ENCODE measurements at places on chromosomes 3 and 15.

GRCh38 chr3:160130950-160131349 lies 94.3 kb upstream of the C3orf80 start:
- DNase-seq: no peak

DNA sequence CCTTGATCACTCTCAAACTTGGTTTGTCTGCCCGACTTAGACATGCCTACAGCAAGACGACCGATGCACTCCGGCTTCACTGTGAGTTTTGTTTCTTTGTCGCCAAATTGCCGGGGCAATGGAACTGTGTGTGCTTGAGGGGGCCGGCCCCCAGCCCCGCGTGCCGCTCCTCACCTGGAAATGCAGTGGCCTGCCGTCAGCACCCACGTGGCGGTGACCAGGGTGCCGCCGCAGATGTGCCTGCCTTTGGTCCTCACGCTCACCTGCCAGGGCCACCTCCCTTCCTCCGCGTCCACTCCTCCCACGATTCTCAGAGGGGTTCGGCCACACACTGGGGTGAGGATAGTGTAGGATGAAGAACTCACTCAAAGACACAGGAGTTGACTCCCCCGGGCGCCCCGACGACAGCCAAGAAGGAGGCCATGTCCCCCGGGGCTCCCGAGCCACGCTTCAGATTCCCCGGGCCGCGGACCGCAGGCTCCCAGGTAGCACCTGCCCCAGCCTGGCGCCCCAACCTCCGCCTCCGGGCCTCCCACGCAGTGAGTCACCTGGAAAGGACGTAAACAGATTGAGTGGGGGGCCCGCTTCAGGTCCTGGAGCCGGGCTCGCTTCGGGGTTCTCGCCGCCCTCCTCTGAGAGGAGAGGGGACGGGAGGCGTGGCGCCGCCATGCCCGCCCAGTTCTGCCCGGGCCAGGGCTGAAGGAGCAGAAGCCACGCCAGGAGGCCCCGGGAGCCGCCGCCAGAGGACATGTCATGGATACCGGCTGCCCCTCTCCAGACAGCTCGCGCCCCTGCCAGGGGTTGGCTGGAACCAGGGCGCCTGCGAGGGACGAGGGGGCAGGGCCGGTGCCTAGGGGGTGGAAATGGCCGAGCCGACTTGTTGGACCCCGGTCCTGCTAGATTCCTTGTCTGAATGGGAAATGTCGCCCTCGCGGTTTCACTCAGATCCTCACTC lies 29.6 kb downstream of the MYL3 start:
- DNase-seq: no peak

DNA sequence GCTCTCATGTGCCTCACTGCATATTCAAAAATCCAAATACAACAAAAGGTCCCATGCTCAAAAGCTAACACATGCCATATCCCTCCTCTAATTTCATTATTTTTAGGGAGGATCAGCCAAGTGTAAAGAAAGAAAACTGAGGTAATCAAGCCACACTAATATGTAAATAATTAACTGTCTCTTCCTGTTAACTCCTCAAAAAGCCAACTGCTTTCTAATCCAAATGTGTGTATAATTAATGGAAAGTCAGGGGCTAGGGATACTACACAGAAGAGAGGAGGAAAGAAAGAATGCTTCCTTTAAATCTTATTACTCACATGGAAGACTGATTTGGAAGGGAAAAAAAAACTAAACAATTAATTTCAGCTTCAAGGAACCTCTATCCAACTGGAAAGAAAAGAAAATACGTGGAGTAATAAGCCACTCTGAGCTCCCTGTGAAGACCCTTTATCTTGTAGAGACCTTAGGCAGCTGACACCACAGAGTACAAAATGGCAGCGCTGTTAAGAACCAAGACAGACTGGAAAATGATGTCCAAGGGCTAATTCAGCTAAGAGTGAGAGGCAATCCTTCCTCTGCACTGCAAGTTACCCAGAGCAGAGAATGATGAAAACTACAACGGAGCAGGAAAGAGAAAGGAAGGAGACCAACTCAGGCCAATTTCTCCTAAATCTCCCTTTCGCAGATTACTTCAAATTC lies 56.8 kb downstream of the ZNF148 start:
- DNase-seq: no peak

- peak; percentile 94 for DNase-seq
Observed at GRCh38 chr15:42490671-42491538, at the start of gene ZNF106. ZNF106 (minus strand) TSS chr15:42491141; CDS start chr15:42472289, 18,852 bp downstream.

GRCh38 chr3:124893526-124893925 lies 6.4 kb upstream of the ITGB5 start:
- DNase-seq: no peak

DNA sequence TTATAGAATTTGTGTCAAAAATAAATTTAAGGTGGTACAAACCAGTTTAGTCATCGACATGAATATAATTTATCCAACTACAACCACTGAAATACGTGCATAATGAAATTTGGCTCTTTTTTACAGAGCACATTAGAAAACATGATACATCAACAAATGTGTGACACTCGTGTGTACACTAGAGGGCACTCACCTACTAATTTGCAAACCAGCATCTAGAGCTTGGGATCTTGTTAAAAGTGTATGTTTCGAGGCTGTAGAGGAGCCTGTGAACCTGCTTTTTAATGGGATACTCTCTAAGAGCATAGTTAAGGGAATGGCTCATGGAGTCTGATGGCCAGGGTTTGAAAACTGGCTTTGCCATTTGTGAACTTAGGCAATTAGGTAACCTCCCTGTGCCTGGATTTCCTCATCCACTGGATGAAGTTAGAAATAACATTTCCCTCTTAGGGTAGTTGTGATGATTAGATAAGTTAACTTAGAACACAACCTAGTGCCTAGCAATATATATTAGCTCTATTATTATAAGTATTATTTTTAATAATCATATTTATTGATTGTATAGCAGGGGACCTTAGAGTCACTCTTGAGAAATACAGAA lies 8.8 kb upstream of the CPOX start:
- peak; percentile 81 for DNase-seq

- DNase-seq: no peak
Observed at GRCh38 chr3:193488741-193489140, 66.0 kb downstream of the ATP13A4 start.

DNA sequence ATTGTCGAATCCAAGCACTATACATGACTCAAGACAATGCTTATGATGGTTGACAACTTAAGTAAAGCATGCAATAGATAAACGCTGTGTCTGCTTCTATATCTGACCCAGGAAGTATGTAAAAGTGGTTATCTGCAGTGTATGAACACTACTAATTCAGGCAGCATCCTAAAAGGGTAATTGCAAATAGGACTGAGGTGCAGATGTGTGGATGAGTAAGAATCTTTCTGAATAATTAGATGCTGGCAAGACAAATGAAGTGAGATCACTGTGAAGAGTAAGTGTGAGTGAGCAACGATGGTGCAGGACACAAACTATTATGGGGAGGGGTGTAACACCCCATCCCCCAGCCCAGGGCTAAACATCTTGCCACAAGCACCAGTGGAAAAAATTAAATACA lies 195.7 kb upstream of the CHRNA7 start:
- no peak for DNase-seq

DNA sequence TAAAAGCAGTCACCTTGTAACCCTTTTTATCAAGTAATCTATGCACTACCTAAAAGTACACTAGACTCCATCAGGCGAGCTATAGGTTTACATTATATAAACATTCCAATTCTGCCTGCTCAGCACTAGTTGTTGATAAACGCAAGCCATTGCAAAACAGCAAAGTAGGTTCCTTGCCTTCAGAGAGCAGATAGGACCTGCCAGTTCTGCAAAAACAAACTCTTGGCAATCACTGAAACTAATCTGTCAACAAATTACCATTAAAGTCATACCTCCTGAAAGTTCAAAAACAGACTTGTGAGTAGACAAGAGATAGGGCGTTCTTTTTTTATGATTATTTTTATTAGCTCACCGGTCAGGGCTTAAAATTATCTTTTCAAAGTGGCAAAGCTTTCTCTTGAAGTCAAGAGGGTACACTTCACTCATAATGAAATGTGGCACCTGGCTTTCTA lies 392.5 kb downstream of the FOXP1 start:
- no peak for DNase-seq

- no peak for DNase-seq
Observed at GRCh38 chr15:27937851-27938250, 161.3 kb downstream of the OCA2 start.

DNA sequence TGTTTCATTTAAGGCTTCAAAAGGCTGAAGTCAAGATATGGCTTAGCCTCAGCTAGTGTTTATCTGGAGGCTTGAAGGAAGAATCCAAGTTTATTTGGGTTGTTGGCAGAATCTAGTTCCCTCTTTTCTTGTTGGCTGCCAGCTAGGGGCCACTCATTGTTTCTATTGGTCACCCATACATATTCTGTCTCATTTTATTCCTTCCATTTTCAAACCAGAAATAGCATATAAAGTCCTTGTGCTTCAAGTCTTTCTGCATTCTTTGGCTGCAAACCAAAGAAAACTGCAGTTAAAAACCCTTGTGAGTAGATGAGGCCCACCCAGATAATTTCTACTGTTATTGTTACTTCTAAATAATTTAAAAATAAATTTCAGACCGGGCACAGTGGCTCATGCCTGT lies 301.7 kb downstream of the OXSM start:
- DNase-seq: no peak

GRCh38 chr3:188229177-188229576 lies 75.2 kb downstream of the LPP start:
- DNase-seq: no peak

DNA sequence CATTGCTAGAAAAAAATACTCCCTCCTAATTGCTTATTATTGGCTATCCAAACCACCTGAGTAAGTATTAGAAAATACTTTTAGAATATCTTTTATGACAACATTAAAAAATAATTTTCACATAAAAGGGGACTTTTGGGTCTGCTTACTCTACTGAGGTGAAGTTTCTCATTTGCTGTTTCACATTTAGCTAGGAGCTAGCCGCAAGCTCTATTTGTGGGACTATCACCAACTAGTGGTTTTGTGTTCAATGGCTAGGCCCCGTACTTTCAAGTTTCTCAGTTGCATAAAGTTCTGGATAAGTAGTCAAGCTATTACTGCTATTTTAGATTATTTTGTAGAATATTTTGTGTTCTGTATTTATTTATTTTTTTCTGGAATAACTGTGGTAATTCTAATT lies 244.2 kb upstream of the SLITRK3 start:
- DNase-seq: peak; percentile 73

DNA sequence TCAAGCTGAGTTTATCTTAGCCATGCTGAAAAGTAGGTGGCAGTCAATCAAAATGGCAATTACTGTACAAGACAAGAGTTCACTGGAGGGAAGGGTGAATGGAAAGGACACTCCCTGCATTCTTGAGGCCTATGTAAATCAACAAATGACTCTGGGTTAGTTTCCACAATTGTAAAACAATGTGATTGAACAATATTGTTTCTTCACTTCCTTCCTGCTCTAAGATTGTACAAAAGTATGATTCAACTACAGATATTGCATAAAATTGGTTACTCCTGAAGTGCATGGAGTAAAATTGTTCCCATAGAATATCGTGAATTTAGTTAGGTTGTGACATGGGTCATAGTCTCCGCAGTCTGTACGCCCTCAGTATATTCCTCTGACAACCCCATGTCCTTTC lies 277.6 kb downstream of the LPP start:
- DNase-seq: no peak

DNA sequence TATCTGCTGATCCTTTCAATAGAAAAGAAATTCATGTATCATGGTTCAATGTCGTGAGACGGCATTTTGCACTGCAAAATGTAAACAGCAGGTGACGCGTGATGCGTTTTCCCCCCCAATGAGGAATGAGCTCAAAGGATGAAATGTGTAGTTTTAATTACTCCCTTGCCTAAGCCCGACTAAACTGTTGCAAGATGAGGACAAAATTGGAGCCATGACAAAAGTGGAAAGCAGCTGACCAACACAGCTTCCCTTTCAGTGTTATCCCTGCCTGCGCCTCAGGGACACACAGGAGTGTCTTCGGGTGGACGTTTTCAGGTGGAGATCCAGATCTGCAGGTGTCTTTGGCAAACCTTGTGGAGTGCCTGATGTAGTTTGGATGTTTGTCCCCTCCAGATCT lies 92.0 kb downstream of the GABRG3 start:
- DNase-seq: no peak

DNA sequence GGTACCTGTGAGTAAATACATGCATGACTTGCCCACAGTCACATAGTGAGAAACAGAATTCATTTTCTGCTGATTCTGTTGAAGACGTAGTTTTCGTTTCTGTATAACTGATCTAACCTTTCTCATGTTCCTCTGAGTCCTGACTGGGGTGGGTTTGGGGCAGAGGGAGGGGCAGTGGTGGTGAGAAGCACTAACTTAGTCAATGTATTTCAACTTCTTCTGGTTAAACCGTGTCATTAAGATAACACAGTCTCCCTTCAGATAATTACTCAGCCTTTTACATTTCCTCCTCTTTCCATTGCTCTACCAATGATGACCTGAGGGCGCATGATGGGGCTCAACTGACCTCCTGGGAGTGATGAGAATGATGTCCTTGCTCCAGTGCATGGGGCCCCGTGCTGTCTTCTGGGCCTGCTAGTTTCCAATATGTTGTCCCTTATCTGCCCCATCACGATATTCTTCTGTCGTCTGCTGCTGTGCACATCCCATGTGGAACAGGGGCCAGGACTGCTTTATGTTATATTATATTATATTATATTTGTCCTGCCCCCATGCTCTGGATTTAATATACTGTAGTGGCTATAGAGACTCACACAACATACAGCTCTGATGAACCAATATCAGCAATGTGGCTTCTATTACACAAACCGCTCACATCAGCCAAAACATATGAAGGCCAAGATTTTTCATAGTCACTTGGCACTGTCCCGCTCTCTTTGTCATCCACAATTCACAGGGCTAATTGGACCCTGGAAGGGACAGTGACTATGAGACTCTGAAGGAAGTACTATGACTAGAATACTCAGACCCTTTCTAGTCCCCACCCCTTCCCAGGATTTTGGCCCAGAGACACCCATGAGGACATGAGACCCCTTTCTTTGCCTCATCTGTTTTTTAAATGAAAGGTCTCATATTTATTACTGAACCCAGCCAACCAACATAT lies 407.1 kb upstream of the MCTP2 start:
- DNase-seq: no peak

DNA sequence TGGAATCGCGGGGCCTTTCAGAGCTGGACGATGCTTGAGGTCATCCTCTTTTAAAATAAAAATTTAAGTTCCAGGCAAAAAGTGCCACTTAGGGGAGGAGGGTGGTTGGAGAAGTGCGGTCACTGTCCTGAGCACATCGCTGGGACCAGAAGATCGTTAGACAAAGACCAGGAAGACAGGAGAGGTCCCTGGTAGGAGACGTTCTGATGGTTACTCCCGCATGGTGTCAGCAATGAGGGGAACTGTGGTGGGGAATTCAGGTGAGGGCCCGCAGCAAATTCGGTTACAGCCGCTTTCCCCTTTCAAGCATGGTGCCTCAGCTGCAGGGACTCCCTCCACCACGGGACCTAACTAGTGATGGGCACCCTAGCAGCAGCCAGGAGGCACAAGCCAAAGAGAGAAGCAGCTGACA lies 1.0 kb upstream of the ISY1 start:
- DNase-seq: peak; percentile 40
